ENCODE measurements at places on chromosomes 4 and X.
A peak's percentile ranks its signal among the peaks of the same experiment; 100 is the strongest.

DNA sequence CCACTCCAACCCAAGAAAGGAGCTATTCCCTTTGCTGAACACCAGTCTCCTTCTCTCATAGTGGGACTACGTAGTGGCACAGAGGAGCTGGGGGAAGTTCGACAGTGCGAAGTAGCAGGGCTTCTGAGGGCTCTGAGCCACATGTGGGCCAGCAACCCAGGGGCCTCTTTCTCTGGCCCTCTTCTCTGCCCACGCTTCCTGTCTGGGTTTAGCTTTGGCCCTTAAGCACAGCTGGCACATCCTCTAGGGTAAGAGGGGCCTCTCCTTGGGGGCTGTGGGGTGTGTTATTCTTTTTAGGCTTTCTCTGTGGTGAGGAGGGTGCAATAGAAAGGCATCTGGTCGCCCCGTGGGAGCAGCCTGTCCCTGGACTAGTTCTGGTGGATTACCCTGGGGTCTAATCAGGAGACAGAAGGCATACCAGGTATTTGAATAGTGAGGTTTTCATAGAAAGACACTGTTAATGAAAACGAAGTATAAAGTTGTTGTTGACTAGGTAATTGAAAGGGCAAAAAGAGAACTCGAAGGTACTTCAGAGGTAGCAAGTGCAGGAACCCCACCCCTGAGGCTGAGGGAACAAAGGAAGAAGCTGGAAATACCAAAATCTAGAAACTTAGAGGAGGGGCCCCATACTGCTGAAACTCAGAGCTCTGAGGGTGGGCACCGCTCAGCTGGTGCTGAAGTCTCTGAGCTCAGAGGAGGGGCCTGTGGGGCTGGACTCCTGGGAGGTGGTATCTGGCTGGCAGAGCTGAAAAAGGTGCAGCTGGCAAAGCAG, 151.9 kb upstream of the RPS6KA3 start:
- H3K4me1 ChIP-seq, result no peaks in the 10 kb centered on the region
- H3K36me3 ChIP-seq, result no peaks in the 10 kb centered on the region
- no peak overlapping the region for H3K4me3 ChIP-seq
- H3K27me3 ChIP-seq, result no peaks in the 10 kb centered on the region
- DNase-seq, result no peak
- H3K27ac ChIP-seq, result no peak overlapping the region

DNA sequence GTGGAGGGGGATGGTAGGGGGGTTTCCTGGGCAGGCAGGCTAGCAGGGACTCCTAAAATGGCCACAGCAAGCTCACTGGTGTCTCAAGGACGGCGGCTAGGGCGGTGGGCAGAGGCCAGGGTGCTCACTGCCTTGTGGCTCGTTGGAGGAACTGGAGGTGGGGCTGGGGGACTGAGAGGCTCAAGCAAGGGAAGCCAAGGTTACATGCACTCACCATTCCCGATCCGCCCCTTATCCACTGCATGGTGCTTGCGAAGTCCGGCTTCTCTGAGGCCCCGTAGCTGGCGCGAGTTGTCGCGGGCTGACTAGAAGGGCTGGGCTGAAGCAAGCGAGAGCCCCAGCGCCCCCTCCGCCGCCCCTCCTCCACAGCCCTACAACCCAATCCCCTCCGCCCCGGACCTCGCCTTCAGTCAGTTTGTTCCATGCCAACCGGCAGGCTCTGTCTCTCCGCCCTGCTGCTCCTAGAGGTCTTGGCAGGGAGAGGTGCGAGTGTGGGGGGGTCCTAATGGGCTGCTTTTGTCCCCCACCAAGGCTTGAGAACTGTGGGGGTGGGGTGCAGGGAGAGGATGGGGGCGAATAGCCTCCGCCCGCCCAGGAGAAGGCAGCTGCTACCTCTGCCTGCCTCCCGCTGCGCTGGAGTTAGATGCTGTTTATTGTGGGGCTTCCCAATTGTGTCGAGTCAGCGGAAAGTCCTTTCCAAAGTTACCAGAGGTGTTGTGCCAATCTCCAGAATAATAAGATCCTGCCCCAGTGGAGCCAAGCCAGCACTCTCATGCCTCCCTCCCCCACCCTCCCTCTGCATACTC, at the start of gene ARHGEF9:
ARHGEF9 (minus strand) TSS at position 313 of the 806 bp plus-strand sequence; CDS start at position 244, 69 bp downstream.
- H3K4me3 ChIP-seq, result no peak within 1 kb of the TSS
- no peak within 1 kb of the TSS for H3K27ac ChIP-seq
- no peaks in the 10 kb centered on the region for H3K4me1 ChIP-seq
- no peaks in the 10 kb centered on the region for H3K27me3 ChIP-seq
- H3K36me3 ChIP-seq, result no peaks in the 10 kb centered on the region
- no peak for DNase-seq

DNA sequence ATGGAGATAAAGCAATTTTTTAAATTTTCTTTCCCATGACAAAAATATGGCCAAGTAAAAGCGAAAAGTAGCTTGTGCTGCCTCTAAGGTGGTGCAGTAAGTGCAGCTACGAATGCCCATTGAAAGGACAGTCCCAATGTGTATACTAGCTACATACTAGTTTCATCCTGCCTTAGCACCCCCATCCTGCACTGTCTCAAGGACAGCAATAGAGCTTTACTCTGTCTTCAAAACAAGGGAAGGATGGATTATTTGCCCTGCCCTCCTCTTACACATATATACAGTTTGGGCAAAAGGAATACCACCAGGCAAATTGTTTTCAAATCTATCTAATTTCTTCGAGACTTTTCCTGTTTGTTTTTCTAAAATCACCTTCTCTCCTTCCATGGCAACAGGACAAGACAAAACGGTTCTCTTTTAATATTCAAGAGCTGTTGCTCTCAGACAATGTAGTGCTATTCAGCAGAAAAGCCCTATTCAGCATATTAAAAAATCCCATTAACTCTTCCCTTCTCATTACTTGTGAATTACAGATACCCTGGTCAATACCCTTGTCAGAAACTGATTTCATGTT, 75.1 kb upstream of the SLC7A11 start:
- H3K27ac ChIP-seq, result no peak overlapping the region
- DNase-seq, result no peak
- peaks cover 1% of the 10 kb centered on the region for H3K27me3 ChIP-seq
- no peaks in the 10 kb centered on the region for H3K4me1 ChIP-seq

DNA sequence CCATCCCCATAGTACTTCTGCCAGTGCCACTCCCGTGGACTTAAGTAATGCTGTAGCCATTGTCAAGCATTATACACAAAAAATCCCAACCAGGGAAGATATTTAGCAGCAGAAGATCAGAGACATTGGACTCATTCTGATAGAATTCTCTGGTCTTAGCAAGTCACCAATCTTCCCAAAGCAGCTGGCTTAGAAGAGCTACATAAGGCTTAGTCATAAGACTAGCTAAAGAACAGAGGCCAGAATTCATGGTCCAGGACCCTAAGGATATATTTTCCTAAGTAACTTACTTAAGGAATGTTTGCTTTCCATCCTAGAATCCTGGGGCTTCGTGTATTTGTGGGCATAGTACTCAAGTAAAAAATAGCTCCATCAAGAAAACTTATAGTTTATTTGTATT, 100.3 kb upstream of the SLIT2 start:
- no peak overlapping the region for H3K4me3 ChIP-seq
- no peak overlapping the region for H3K27ac ChIP-seq
- H3K4me1 ChIP-seq, result no peaks in the 10 kb centered on the region
- H3K27me3 ChIP-seq, result no peaks in the 10 kb centered on the region
- no peaks in the 10 kb centered on the region for H3K36me3 ChIP-seq
- DNase-seq, result no peak

DNA sequence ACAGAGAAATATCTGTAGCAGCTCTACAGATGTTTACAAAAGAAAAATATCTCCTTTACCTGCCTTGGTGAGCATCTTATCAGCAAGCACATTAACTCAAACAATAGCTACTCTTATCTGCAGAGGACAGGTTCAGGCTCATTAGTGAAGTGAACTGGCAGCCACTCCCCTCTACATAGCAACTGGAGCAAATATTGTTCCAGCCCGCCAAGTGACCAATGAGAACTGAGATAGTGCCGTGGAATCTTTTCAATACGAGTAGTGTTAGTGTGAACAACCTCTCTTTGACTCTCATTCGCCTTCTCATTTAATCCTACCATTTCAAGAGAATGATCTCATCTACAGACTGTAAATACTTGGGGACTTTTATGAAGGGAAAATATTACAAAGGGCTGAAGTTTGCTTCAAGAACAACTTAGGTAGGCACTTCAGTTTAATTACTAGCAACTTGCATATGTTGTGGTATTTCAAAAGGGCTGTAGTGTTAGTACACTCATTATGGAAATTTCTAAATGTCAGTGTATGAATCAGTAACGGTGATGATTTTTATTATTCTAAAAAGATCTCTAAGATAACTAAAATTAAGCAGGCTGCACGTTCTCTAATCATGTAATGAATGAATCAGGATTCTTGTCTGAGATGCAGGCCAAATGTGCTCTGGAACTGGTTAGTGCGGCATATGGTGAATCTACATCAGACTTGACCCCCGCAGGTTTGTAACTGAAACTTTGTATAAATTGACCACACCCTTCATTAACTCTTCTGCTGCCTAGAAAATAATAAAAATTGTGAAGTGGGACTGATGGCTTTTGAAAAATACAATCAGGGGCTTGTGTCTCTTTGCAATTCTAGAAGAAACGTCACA, 72.4 kb downstream of the PALLD start:
- peak; percentile 98 for DNase-seq
- H3K27me3 ChIP-seq, result no peaks in the 10 kb centered on the region
- no peak overlapping the region for H3K4me3 ChIP-seq
- H3K36me3 ChIP-seq, result no peaks in the 10 kb centered on the region
- peak overlapping the region; percentile 39 for H3K27ac ChIP-seq
- peaks cover 26% of the 10 kb centered on the region for H3K4me1 ChIP-seq

GRCh38 chrX:137424679-137425078, 141.2 kb upstream of the ZIC3 start:
- no peaks in the 10 kb centered on the region for H3K4me1 ChIP-seq
- DNase-seq, result no peak
- H3K36me3 ChIP-seq, result no peaks in the 10 kb centered on the region
- no peak overlapping the region for H3K27ac ChIP-seq

All from endothelial cell of umbilical vein (primary cell).